SK-N-SH (cell line): ENCODE measurements at places on chromosomes 7 and 10. TPM values are rescaled to one million over a fixed set of nuclear protein-coding genes. Genes with fewer than 3 reads are reported as not detected.

Gene MAPK8
- polyA plus RNA-seq: 26.4 and 33.6 TPM in 2 replicates

Gene ZNF32
- 27.2 and 39.0 TPM in 2 replicates for polyA plus RNA-seq

Gene JAKMIP3
- polyA plus RNA-seq: 0.02 TPM in 2 replicates

Gene FOXI2
- not detected in 2 replicates for polyA plus RNA-seq

Gene CALHM3
- not detected in 2 replicates for polyA plus RNA-seq
